Activated CD4-positive, alpha-beta T cell treated with anti-CD3 and anti-CD28 coated beads, Interleukin-2, amount 50 U/mL, for 1 hour (primary cell): ENCODE measurements at places on chromosomes 7 and 10.

GRCh38 chr7:55235801-55236200 is 129.3 kb upstream of the LANCL2 start:
- DNase-seq, result no peak

DNA sequence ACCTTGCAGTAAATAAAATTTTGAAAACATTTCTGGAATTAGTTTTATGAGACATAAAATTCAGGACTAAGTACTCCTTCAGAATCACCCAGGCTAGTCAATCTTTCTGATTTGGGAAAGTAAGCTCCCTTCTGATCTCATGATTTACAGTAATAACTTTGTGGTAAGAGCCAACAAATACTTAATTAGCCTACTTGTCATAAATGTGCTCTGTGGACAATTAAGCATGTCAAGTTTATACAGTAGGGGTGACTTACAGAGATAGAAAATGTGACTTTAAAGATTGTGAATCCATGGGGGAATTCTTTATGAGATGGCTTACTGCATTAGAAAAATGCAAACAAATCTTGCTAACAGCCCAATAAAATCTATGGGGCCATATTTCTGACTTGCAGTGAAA is 616.9 kb upstream of the GHITM start:
- no peak for DNase-seq

GRCh38 chr7:6261699-6262098 is 10.7 kb downstream of the CYTH3 start:
- no peak for DNase-seq

DNA sequence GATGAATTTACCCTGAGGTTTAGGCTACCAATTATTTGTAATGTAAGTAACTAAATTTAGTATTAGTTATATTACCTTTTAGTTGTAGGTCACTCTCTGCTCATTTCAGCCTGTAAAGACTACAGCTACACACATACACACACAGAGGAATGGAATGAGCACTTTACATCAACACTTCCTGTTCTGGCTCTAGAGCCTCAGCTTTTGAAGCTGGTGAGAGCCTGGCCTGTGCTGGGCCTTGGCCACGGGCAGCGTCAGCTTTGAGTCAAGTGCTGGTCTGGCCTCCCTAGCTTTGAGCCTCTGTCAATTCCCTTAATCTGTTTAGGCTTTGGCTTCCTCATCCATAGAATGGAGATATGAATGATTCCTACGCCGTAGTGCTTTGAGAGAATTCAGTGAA is 141.7 kb downstream of the EGFR start:
- no peak for DNase-seq

GRCh38 chr7:39825401-39825980 is 124.6 kb upstream of the CDK13 start:
- DNase-seq, result no peak

GRCh38 chr10:119421891-119422681 is 120.4 kb downstream of the RGS10 start:
- DNase-seq, result no peak

DNA sequence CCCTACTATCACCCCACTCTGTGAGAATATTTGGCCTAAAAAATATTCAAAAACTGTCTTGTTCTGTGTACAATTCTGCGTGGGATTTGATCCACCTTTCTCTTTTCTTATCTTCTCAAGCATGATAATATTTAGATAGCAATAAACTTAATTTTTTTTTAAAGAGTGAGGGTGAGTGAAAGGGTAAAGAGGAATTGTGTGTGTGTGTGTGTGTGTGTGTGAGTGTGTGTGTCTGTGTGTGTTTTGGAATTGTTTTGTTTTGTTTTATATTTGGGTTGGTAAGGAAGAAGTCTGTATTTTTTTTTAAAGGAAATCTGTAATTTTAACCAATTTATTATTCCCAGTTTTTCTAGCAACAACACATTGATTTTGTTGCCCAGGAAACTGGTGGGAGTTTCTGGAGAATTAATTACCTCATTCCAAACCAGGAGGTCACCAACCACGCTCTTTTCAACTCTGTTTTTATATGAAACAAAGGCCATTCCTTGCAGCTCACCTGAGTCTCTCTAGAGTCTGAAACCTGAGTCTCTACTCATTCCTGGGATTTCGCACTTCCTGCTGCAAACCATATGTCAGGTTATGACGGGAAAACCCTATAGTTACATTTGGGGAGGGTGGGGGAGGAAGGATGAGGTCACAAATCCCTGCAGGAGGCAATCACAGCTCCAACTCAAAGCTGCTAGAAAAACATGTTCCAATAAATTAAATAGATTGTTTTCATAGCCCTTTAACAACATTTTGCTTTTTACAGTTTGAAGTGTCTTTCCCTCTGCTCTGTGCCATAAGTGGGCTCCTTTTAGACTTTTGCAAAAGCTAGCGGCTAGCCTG is 38.1 kb upstream of the XPNPEP1 start:
- no peak for DNase-seq

- DNase-seq, result no peak
Measured at GRCh38 chr10:10699427-10699826, 318.2 kb upstream of the CELF2 start.

GRCh38 chr7:148624735-148625134 is 34.2 kb downstream of the C7orf33 start:
- no peak for DNase-seq

DNA sequence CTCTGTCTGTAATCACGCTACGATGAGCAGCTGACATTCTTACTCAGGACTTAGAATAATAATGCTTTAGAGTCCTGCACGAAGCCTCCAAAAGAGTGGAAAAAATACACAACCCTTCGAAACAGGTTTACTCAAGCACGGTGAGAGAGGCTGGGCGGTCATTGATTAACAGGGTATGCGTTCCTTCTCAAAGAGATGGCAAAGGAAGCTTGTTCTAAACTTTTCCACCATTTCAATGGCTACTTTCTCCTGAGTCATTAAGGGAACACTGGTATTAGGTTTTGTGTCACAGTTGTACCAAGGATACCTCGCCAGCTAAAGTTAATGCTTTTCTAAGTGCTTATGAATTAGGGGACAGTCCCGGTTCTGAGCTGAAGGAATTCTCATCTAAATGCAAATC is 141.9 kb upstream of the RHEB start:
- DNase-seq, result no peak

- DNase-seq, result no peak
Measured at GRCh38 chr7:128032605-128033235, 1.5 kb upstream of the LRRC4 start.

DNA sequence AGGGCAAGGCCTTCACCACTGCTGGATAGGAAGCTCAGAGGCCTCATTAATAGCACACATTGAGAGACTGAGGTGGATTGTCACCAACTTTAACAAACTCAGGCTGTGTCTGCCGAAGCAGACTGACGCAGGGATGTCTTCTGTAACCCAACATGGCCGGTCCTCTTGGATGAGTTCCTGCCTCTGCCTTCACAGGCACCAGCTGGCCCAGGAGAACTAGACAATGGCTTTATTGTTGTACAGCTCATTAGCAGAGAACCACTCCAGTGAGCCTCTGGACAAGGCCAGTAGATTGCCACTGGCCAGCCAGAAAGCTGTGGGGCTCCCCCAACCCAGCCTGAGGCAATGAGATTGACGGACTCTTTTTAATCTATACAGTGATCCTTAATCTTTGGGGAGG is 9.4 kb downstream of the NODAL start:
- no peak for DNase-seq

DNA sequence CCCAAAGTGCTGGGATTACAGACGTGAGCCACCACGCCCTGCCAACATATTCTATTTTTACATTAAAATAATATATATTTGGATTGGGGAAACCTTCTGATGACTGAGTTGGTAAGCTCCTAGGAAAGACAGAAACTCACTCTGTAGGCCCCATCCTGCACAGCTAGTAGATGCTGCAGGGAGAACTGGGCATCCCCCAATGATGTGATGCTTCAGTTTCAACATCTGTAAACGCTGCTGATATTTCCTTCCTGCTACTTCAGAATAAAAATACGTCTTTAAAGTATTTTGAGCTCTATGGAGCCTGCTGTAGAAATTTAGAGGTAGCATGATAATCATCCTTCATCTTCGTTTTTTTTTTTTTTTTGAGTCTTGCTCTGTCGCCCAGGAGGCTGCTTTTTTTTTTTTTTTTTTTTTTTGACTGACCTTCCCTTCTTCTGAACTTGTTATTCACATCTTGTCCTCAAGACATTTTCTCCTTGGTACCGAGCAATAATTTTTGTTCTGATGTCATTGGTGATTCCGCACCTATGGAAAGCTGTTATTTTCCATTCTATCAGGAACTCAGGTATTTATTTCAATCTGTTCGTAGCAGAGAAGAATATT is 21.8 kb upstream of the INPP5F start:
- DNase-seq, result no peak

DNA sequence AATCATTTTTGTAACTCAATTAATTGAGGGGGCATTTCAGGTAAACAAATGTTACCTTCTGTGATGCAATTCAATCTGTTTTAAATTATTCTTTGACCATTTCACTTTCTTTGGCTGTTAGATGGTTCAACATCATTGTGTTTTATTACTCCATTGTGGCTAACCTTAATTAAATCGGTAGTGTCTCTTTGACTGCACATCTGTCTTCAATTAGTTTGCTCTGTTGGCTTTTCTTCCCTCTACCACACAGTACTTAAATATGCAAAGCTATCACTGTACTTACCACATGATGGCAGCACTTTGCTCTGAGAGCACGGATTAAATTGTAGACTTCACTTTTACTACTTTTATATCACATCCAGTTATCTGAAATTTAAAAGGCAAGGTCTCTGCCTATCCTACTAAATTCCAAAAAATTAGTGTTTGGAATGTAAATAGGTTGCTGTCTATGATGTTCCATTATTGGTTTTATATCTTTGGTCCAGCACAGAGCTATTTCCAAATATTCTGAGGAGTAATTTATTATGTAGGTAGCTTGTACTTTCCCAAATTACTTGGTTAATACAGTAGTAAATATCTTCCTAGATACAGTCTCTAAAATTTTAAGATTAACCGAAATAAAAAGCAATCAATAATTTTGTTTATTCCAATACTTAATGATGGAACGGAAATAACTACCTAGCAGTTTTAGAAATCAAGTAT is 352.0 kb downstream of the PCLO start:
- no peak for DNase-seq

- no peak for DNase-seq
Measured at GRCh38 chr10:111018021-111018420, 58.8 kb upstream of the ADRA2A start.

DNA sequence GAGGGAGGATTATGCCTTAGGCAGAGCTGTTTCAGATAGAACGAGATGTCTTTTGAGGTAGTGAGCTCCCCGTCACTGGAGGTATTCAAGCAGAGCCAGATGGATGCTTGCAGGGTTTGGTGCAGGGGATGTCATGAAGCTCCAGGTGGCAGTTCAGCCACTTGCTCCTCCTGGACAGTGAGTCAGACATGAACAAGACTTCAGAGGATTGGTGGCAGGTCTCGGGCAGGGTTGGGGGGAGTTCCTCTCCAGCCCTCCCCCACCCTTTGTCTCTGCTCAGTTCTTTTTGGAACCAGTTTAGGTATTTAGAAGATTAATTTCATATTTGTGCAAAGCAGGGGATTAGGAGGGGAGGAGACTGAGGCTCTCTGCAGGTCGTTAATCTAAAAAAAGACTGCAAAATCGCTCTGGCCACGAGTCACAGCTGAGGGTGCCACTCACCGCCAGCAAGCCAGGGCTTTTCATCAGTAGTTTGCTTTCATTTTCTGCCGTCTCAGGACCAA is 21.5 kb upstream of the MYL10 start:
- DNase-seq, result no peak

DNA sequence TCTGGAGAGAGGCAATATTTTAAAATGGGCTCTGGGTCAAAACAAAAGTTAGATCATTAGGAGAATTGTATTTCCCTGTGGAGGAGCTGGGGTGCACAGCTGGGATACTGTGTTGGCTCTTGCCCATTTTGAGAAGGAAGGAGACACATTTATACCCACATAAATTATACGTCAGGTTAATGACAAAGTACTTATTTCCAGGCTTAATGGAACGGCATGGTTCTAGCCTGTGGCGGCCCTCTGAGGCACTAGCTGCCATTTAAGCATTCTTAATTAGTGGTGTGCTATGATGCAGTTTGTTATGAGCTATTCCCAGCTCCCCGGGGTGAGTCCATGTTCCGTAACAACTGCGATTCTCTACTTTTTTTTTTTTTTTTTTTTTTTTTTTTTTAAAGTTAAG is 193.5 kb downstream of the SEC23IP start:
- DNase-seq, result no peak

DNA sequence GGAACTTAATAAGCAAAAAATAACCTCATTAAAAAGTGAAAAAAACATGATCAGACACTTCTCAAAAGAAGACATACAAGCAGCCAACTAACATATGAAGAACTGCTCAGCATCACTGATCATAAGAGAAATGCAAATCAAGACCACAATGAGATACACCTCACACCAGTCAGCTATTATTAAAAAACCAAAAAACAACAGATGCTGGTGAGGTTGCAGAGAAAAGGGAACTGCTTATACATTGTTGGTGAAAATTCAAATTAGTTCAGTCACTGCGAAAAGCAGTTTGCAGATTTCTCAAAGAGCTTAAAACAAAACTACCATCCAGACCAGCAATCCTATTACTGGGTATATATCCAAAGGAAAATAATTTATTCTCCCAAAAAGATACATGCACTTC is 513.3 kb downstream of the MDFIC start:
- no peak for DNase-seq

DNA sequence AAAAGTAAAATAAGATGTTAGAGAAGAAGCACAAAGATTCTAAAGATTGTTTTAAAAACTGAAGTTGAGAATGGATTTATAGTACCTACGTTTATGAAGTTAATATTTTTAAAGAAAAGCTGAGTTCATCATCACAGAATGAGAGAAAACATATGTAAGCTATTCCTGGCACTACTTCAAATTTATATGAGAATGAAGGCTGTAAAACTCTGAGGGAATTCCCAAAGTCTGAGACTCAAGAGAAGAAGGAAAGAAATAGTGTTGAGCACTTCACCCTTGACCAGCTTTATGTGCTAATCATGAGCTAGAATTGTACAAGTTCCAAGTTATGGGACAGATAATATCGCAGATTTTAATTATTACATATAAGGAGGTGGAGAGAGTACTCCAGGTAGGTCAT is 323.7 kb upstream of the GNAI1 start:
- DNase-seq, result no peak

- no peak for DNase-seq
Measured at GRCh38 chr10:123999956-124000615, 93.3 kb downstream of the CHST15 start.

GRCh38 chr7:144454-144826 is 47.9 kb upstream of the FAM20C start:
- no peak for DNase-seq

- DNase-seq, result no peak
Measured at GRCh38 chr10:13492493-13493180, 36.2 kb downstream of the BEND7 start.

- no peak for DNase-seq
Measured at GRCh38 chr7:154674191-154674590, 328.7 kb downstream of the PAXIP1 start.

DNA sequence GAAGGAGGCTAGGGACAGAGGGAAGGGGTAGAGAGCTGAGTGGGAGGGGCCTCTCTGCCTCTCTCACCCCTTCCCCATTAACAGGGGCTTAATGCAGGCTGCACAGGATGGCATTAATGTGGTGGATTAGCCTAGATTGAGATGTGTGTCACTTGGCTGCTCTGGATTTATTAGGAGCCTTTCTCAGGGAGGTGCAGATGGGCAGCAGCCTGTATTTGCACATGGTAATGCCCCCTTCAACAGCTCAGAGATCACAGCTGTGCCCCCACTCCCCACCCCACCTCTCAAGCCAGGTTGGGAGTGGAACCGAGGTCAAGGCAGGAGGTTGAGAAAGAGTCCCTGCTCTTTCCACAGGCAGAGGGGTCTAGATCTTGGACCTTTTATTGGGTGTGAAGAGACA is 7.3 kb downstream of the PITX3 start:
- DNase-seq, result no peak

GRCh38 chr10:85043207-85043606 is 714.8 kb downstream of the CCSER2 start:
- DNase-seq, result no peak
